ENCODE measurements at places on chromosomes 6 and 20.

GRCh38 chr20:17664025-17664633 is 17.9 kb downstream of the RRBP1 start:
- DNase-seq: no peak

- no peak for DNase-seq
Measured at GRCh38 chr6:93222071-93222851, 197.1 kb downstream of the EPHA7 start.

DNA sequence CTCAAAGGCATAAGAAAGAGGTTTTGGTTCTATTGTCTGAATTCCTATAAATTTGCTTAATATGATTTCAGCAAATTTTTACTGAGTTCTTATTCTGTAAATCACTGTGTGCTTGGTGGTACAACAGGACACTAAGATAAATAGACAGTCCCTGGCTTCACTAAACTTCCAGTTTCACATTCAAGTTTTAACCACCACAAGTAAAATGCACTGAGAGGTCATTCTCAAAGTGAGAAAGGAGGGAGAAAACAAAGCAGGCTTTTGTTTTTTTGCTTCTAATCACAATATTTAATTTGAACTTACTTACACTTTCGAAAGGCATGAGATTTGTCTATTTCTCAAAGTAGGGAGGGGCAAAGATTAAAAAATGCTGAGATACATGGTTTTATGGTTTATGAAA is 445.7 kb downstream of the CDC5L start:
- no peak for DNase-seq

- no peak for DNase-seq
Measured at GRCh38 chr6:153625089-153625488, 414.0 kb upstream of the OPRM1 start.

DNA sequence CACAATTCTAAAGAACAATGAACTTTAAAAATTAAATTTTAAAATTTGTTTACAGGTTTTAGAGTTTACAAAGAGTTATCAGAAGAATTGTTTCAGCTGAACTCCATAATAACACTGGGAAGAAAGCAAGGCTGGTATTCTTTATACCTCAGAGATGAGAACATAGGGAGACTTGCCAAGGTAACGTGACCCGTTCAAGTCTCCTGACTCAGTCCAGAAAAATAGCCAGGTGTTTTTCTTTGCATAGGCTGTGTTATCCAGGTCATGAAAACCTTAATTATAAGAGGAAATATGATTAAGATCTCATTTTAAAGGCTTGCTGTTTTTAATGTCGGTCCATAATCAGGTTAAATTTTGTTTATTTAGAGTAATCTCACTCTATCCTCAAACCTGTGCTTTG is 8.5 kb upstream of the C6orf141 start:
- no peak for DNase-seq

- no peak for DNase-seq
Measured at GRCh38 chr6:157462956-157463742, 82.2 kb downstream of the ZDHHC14 start.

DNA sequence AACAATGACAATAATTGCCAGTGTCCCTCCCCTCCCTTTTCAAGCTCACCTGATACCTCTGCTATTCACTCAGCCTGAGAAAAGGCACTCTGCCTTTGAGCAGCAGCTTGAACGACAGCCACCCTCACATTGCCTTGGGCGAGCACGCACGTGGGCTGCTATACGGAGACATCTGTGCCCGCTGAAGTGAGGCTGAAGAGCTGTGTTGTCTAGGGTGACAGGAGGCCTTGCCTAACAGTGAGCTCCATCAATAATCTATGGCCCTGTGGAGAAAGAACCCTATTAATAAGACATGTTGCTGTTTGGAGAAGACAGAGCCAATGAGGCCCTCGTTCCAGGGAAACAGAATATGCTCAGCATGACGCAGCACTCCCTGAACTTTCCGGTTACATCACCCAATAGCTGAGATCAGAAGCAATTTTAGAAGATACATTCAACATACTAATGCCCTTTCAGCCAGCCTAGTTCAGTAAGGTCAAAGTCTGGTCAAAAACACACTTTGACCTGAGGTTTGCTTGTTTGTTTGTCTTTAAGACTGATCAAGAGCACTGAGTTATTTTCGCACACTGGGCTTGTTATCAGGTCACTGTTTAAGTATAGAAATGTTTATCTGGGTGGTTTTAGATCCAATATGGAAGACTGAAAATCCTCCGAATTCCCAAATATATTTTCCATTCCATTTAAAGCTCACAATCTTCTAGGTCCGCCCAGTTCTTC is 30.6 kb downstream of the RBM24 start:
- no peak for DNase-seq

DNA sequence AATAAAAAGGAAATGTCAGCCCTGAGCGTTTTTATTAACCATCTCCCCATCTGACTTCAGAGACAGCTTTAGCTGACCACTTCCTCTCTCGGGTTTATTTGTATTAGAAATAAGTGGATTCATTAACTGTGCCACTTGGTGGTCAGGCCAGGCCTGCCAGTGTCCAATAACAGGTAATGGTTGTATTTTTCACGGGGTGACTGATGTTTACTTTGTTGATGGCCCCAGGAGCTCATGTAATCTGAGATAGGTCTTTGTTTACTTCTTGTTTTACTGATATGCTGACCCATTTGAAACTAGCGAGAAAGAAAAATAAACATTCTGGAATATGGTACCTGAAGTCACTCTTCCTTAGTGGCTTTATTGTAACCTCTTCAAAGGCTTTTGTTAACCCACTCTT is 504.3 kb upstream of the SLC35B3 start:
- no peak for DNase-seq
